T-helper 22 cell (primary cell): ENCODE measurements at places on chromosomes 1 and 21.

DNA sequence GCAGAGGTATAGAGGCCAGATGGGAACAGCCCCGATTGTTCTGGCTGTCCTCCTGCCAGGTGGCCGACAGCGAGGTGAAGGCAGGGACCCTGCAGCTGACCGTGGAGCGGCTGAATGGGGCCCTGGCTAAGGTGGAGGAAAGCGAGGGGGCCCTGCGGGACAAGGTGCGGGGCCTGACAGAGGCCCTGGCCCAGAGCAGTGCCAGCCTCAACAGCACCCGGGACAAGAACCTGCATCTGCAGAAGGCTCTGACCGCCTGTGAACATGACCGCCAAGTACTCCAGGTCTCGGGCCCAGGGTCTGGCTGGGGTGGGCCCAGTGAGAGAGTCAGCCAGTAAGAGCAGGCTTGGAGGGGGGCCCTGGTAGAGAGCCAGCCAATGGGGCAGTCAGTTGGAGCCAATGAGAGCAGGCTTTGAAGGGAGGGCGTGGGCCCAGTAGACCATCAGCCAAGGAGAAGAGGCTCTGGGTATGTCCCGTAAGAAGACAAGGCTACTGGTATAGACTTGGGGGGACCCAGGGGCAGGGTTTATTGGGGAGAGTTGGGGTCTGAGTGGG lies 11.3 kb downstream of the MFAP2 start:
- no peak for DNase-seq

- no peak for DNase-seq
These were observed 5.5 kb downstream of the PKP1 start for GRCh38 chr1:201288765-201289164.

GRCh38 chr1:156492013-156492590 lies 8.5 kb downstream of the MEF2D start:
- DNase-seq: no peak

GRCh38 chr1:16967095-16967575 lies 13.3 kb downstream of the MFAP2 start:
- DNase-seq: no peak

DNA sequence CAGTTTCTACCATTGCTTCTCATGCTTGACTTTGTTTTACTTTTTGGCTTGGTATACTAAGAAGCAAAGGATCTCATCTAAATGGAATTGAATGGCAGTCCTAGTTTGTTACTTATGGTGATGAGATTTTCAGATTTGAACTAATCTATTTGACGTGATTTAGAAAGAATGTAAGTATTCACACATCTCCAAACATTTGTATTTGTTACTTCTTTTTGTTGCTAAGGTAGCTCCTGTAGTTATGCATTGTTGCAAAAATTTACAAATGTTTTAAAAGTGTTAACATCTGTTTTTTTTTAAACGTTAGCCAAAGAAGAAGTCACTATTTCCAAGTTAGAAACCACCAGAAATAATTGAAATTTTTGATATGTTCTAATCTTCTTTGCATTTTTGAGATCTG lies 222.5 kb downstream of the RPS6KC1 start:
- no peak for DNase-seq

DNA sequence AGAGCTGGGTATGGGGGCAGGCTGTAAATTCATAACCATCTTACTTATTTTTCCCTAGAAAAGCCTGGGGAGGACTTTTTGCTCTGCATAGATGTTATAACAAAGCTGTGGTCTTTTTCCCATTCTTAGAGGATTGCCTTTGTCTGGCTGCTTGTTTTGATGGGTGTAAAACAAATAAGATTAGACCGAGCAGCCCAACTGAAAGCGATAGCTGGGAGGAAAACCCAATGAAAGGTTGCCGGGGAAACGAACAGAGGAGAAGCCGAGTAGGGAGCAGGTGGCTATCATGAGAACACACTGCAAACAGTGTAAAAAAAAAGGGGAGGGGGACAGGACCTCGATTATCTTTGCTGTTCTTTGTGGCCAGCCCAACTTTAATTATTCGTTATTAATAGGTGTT lies 1.9 kb downstream of the ELAVL4 start:
- DNase-seq: no peak

- DNase-seq: no peak
These were observed 6.3 kb upstream of the CD247 start for GRCh38 chr1:167524651-167525050.

DNA sequence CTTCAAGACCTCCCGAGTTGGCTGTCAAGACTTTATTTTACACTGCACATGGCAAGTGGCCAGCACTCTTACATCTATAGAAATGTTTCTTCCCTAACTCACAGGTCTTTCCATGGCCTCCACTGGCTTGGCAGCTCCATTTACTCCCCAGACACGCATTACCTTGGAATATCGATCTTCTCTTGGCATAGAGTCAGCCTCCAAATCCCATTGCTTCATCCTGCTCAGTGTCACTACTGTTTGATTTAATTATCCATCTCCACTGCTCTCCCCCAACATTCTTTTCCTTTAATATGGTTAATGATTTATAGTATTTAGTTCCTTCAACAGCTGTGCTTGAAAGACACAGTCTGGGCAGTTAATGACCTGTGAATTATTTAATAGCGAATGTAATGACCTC lies 241.2 kb upstream of the MAP1LC3C start:
- no peak for DNase-seq

- DNase-seq: no peak
These were observed 39.0 kb downstream of the MRPL39 start for GRCh38 chr21:25568246-25568645.

DNA sequence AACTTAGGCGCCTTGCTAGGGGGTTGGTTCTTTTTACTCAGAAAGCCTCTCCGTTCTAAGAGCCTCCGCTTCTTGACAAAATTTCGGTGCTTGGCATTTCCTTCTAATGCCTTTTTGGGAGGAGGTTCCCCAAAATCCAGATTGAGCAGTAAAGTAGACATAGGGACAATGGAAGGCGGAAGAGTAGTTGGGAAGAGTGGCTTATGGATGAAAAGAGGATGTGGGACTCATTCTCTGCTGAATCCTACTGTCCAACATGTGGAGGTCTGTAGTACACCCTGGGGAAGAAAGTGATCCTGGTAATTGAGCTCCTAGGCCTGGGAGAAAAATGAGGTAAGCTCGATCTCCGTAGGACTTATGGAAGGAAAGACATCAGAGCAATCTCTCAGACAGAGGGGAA lies 777 bp upstream of the METTL25B start:
- no peak for DNase-seq

- DNase-seq: no peak
These were observed 239.6 kb upstream of the BEND5 start for GRCh38 chr1:49016030-49016977.

DNA sequence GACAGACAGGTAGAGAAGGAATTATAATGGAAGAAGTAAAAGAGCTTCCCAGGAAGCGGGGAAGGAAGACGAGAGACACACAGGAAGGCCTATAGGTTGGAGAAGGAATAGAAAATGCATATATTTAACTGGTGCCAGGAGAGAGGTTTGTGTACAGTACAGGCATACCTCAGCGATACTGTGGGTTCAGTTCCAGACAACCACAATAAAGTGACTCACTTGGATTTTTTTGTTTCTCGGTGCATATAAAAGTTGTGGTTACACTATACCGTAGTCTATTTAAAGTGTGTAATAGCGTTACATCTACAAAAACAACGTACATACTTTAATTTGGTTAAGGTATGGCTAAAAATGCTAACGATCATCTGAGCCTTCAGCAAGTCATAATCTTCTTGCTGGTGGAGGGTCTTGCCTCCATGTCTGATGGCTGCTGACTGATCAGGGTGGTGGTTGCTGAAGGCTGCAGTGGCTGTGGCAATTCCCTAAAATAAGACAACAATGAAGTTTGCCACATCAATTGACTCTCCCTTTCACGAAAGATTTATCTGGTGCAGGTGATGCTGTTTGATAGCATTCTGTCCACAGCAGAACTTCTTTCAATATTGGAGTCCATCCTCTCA lies 16.0 kb downstream of the YARS1 start:
- peak; percentile 14 for DNase-seq

DNA sequence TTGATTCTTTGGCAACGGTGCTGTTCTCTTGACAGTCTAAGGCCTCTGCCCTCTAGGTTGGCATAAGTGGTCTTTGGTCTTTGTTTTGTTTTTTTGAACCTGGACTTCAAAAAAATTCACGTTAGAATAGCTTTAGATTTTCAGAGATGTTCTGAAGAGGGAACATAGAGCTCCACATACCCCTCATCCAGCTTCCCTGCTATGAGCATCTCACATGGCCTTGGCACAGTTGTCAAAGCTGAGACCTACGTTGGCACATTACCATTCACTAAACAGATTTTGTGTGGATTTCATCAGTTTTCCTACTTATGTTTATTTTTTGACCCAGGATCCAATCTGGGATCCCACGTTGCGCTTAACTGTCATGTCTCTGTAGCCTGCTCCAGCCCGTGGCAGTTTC lies 60.8 kb downstream of the ARHGEF10L start:
- no peak for DNase-seq

DNA sequence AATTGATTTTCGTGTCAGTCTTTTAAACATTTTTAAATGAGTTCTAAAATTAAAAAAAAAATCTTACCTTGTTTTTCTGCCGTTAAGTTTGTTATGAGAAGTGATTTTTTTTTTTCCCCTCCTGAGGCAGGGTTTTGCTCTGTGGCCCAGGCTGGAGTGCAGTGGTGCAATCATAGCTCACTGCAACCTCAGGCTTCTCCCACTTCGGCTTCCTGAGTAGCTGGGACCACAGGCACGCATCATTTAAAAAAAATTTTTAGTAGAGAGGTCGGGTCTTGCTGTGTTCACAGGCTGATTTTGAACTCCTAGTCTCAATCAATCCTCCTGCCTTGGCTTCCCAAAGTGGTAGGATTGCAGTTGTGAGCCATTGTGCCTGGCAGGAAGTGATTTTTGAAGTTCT lies 41.1 kb downstream of the MTR start:
- DNase-seq: no peak

GRCh38 chr1:19385869-19386591 lies 73.9 kb downstream of the SLC66A1 start:
- DNase-seq: no peak

- no peak for DNase-seq
These were observed 633.3 kb downstream of the USP25 start for GRCh38 chr21:16363100-16363499.

- no peak for DNase-seq
These were observed 20.6 kb downstream of the NPR1 start for GRCh38 chr1:153698923-153699714.

- DNase-seq: peak; percentile 91
These were observed at the start of gene RUNX3 for GRCh38 chr1:24930260-24931145. TSS of gene RUNX3 (minus strand) at chr1:24930276. CDS start at chr1:24929868, 408 bp downstream.

DNA sequence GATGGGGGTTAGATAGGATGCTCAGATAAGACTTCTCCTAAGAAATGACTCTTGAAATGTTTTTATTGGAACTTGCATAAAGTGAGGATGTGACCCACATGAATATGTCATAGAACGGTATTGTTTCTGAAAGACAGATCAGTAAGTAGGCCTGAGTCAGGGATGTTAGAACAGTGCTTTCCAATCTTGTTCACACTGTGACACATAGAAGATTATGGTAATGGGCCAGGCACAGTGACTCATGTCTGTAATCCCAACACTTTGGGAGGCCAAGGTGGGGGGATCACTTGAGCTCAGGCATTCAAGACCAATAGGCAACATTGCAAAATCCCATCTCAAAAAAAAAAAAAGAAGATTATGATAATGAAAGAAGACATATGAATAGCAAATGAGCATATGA lies 32.9 kb downstream of the FMO4 start:
- no peak for DNase-seq

DNA sequence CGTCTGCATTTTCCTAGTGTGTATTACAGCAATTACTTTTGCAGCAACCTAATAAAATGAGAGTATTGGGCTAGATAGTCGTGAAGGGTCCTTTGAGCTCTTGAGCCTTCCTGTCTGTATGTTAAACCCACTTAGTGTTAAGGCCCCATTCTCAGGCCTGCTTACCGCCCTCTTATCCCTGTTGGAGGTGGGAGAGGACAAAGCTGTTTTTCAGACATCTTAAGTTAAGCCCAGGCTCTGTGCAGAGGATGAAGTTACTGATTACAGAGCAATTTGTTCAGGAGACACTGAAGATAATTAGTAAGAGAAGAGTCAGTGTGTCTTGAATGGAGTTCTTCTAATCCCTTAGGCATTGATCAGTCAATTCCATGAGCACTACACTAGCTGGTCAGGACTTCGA lies 114.6 kb downstream of the UCK2 start:
- no peak for DNase-seq

- DNase-seq: no peak
These were observed 37.2 kb upstream of the SCCPDH start for GRCh38 chr1:246687002-246687401.
